ENCODE measurements at places on chromosomes 5 and 9.

GRCh38 chr5:157555037-157555640, 20.4 kb downstream of the ADAM19 start:
- no peak for DNase-seq

DNA sequence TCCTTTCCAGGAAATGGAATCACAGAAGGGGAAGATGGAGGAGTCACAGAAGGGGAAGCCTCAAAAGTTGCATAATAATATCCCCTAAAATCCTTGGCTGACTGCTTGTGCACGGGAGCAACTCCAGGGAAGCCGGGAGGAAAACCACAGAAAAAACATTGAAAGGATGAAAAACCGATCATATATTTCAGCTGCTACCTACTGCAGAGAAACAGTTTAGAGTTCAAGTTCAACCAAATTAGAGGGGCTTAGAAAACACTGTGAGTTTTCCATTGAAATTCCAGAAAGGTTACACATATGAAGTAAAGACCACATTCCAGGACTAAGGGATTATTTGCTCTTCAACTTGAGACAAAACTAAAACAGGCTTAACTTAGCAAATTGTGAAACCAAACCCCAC, 37.6 kb upstream of the MTAP start:
- no peak for DNase-seq

- DNase-seq = no peak
Observed at GRCh38 chr9:110707419-110707818, 38.8 kb downstream of the MUSK start.

GRCh38 chr9:3040761-3041160, 196.9 kb upstream of the PUM3 start:
- DNase-seq = no peak

- DNase-seq = no peak
Observed at GRCh38 chr9:120862452-120862851, 14.5 kb downstream of the PHF19 start.

DNA sequence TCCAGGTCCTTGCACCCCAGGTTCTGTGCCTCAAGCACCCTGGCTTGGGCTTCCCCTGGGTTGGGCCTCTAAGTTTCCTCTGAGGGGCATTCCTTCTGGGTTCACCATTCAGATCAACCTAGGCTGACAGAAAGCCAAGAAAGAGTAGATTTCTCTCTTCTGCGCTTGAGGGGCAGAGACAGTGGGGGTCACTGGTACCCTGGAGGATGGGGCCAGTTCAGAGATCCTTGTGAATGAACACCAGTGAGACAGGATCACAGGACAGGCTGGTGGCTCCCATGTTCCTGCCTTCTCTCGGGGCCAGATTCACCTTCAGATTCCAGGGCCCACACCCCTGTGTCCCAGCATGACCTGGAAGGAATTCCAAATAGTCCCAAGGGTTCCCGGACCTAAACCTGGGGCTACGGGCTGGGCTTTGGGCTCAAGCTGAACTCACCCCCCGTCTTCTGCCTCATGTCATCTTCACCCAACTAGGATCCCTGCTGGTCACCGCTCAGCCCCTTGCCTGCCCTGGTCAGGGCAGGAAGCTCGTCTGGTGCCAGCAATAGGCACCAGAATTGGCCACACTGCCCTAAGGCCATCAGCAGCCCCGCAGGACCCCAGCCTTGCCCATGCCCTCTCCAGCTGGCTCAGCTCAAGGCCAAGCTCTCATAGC, 91.8 kb upstream of the MVB12B start:
- no peak for DNase-seq

GRCh38 chr5:76625087-76625815, 2.0 kb upstream of the F2RL2 start:
- DNase-seq = no peak

- no peak for DNase-seq
Observed at GRCh38 chr5:55621229-55621628, 86.5 kb upstream of the PLPP1 start.

Data from CD4-positive, alpha-beta T cell treated with Interleukin-2 at 100 ng/mL for 4 hours (primary cell).